ENCODE measurements at places on chromosomes 3 and 15. TPM values are rescaled to one million over a fixed set of nuclear protein-coding genes. Genes with fewer than 3 reads are reported as not detected.

The ARRDC4 gene
- 0.18 TPM for total RNA-seq

The PLS1 gene
- 2.3 TPM for total RNA-seq

The NEK4 gene
- total RNA-seq, result 21.9 TPM

The PAQR9 gene
- total RNA-seq, result not detected

The GPR156 gene
- total RNA-seq, result not detected

The CLDN11 gene
- total RNA-seq, result not detected

The SAXO2 gene
- 1.6 TPM for total RNA-seq

The RLBP1 gene
- total RNA-seq, result not detected

The RBP2 gene
- not detected for total RNA-seq

The CCR1 gene
- 41.5 TPM for total RNA-seq

The GUCA1C gene
- not detected for total RNA-seq

The CHRNB4 gene
- not detected for total RNA-seq

The SPSB4 gene
- not detected for total RNA-seq

The WNT7A gene
- not detected for total RNA-seq

The NT5DC2 gene
- 52.8 TPM for total RNA-seq

GRCh38 chr3:110984456-110985250, 87.0 kb upstream of the NECTIN3 start:
- no peak for DNase-seq

GRCh38 chr3:16824081-16824696, 60.6 kb upstream of the PLCL2 start:
- DNase-seq, result peak; percentile 60

- no peak for DNase-seq
Measured at GRCh38 chr3:71579935-71580406, 3.6 kb downstream of the FOXP1 start.

DNA sequence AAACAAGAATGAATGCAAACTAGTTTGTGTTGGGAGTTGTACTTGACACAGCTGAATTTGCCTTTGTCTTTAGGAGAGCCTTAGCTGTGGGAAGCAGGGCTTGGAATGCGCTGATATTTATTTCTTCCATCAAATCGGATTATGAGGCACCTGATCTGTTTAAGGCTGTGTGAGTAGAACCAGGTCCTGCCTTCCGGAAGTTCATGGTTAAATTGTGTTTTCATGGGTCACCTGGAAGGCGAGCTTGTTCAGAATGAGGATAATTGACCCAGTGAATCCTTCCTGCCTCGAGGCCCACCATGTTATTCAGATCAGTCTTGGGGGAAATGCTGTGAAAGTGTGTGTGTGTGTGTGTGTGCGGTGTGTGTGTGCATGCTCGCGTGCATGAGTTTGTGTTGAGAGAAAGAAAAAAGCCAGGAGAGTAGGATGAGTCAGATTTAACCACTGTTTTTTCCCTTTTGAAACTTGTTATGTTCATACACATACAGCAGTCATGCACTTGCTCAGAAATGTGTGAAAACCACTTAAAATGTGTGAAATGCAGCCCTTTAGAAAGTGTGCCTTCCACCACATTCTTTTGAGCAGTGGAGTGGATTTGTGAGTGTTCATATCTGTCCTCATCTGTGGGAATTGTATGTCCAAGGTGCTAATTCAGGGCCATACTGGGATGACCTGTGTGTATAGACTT, 36.7 kb downstream of the SMAD3 start:
- peak; percentile 63 for DNase-seq

GRCh38 chr15:71114887-71115566, at the start of gene THSD4:
Gene THSD4, plus strand, starts transcription at chr15:71115471.
- peak; percentile 70 for DNase-seq

DNA sequence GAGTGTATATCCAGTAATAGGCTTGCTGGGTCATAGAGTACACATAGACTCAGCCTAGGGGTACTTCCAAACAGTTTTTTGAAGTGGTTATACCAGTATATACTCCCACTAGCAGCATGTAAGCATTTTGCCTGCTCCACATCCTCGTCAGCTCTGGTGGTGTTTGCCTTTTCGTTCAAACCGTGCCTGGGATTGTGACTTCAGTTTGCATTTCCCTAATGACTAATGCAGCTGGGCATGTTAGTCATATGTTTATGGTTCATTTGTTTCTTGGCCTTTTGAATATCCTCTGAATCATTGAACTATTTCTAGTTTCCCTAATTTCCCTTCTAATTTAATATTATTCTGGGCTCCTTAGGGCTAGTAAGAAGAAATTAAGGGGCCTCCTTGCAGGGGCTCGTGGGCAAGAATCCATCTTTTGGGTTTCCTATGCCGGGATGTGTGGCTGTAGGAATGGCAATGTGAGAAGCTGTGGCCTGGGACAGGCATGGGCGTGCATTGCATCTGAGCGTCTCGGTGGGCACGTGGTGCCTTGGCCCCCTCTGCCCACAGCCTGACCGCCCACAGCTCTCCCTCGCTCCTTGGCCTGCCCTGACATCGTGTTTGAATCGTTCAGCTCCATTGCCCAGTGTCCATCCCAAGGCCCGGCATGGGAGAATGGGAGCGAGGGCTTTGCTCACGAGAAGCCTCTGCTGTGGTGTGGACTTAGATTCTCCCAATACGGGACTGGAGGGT, 26.4 kb downstream of the FAH start:
- no peak for DNase-seq

DNA sequence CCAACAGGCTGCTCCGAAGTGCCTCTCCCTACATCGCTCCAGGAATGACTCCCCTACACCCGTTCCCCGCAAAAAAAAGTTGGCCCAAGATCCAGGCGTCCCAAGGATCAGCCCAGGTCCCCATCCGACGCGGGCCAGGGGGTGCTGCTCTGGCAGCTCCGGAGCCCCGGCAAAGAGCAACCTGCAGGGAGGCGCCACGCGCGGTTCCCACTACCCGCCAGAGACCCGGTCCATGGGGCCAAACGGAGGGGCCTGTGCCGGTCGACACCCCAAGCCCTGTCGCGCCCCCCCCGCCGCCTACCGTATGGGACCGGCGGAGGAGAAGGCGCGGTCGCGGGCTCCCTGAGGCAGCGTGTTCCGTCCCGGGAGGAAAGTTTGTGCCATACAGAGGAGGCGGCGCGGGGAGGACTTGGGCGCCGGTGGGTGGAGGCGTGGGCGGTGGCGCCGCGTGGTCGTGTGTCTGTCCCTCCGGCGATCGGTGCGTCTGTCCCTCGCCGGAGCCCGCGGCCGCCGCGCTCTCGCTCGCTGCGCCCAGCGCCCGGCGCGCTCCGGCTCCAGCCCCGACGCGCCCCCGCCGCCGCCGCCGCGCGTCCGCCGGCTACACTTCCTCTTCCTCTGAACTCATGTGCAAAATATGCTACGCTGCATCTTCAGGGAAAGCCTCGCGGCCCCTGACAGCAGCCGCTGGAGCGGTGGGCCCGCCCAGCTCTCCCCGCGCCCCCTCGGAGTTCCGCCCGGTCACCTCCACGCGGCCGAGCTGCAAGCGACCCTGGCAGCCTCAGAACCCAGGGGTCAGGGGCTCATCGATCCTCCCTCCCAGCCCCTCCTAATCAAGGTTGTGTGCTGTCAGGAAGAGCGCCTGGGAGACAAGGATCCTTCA, at the start of gene RFTN1:
Gene RFTN1, minus strand, starts transcription at position 559 of the 880 bp plus-strand sequence. CDS start 19,830 bp downstream, outside the sequence.
- DNase-seq, result peak; percentile 69

GRCh38 chr3:39491733-39492350, 24.4 kb downstream of the MOBP start:
- DNase-seq, result peak; percentile 71

GRCh38 chr3:107452436-107452835, 70.3 kb upstream of the BBX start:
- no peak for DNase-seq

DNA sequence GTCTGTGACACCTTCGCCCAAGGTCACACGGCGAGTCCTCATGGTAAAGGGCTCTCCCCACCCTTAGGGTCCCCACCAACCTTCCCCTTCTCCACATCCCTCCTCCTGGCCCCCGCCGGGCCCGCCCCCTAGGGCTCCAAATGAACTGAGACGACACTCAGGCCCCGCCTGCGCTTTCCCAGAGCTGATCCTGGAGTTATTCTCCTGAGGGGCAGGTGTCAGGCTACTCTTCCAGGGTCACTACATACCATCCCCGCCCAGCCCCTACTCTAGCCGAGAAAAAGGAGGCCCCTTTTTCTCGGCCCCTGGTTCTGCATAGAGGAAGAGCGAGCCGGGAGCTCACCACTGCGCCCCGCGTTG, 292 bp downstream of the USP4 start:
- no peak for DNase-seq

- DNase-seq, result no peak
Measured at GRCh38 chr15:46177219-46177618, 542.4 kb downstream of the SQOR start.

DNA sequence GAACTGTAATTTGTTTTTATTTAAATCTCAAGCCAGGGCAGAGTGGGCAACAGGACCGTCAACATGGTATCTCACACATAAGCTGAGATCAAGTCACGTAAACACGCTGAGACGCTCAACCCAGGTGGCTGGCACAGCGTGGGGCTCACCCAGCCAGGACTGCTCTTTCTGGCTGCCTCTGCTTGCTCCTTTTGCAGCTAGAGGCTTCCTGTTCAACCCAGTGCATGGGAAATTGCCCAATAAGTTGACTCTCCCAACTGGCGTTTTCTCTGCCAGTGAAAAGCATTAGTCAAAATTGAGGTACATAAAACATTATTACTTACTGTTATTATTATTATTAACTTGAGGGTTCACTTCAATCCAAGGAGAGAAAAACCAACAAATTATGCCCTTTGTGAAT, 398.1 kb downstream of the NR2F2 start:
- no peak for DNase-seq

GRCh38 chr3:50324351-50325112, 2.0 kb upstream of the HYAL2 start:
- peak; percentile 77 for DNase-seq

- DNase-seq, result peak; percentile 60
Measured at GRCh38 chr15:69478259-69478781, 25.7 kb downstream of the RPLP1 start.

GRCh38 chr3:18027161-18027939, 284.9 kb upstream of the TBC1D5 start:
- no peak for DNase-seq

GRCh38 chr3:19267040-19267439, 118.7 kb downstream of the KCNH8 start:
- DNase-seq, result no peak

GRCh38 chr15:62454567-62455172, 289.6 kb upstream of the C2CD4B start:
- DNase-seq, result no peak

- DNase-seq, result no peak
Measured at GRCh38 chr3:171953301-171954022, 85.9 kb upstream of the FNDC3B start.

DNA sequence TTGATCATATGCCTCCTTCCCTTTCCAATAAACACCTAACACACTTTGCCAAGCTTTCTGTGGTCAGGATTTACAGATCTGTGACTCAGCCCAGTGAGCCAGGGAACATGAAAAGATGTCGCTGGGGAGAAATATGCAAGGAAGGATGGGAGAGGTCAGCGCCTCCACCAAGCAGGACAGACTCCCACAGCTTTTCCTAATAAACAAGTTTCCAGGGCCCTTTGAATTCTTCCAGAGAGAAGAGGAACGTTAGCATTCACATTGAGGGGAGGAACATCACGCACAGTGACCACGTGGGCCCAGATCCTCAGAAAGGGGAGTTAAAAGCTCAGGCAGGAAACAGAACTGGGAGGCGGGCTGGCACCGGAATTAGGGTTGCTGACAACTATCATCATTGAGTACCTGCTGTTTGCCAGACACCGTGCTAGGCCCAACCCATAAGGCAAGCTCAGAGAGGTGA, 33.3 kb upstream of the MRPS22 start:
- no peak for DNase-seq

- no peak for DNase-seq
Measured at GRCh38 chr3:103059432-103059831, 624.6 kb downstream of the ZPLD1 start.

- DNase-seq, result no peak
Measured at GRCh38 chr15:68646156-68646555, 67.4 kb downstream of the CORO2B start.

- DNase-seq, result no peak
Measured at GRCh38 chr3:48695393-48695753, 9.7 kb upstream of the NCKIPSD start.

GRCh38 chr3:71593106-71593505, 9.6 kb upstream of the FOXP1 start:
- no peak for DNase-seq

GRCh38 chr15:39946862-39947261, 12.9 kb downstream of the EIF2AK4 start:
- DNase-seq, result no peak

DNA sequence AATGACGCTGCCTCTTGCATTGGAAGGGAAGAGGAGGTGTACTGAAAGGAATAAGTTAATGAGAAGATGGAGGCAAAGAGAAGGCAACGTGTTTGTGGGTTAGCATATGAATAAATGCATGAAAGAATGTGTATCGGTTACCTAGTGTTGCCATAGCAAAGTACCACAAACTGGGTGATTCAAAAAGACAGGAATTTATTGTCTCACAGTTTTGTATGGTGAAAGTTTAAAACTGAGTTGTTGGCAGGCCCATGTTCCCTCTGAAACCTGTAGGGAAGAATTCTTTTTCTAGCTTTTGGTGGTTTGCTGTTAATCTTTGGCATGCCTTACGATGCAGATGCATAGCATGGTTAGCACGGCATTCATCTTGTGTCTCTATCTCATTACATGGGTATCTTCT, 729.9 kb downstream of the MECOM start:
- DNase-seq, result no peak

DNA sequence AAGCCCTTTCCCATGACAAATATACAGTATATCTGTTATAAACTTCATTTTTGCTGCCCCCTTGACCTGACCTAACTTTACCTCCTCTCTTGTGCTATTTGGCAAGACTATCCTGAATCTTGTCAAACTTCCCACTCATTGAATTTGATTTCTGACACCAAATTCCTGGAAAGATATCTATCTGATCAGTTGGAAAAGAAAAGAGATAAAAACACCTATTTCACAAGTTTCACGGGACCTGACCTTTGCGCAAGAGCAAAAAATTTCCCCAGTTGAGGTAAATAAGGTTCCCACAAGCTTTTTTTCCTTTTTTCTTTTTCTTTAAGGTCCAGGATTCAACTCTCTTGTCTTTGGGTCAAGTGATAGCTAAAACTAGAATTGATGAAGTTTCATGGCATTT, 189.2 kb upstream of the LPP start:
- no peak for DNase-seq

DNA sequence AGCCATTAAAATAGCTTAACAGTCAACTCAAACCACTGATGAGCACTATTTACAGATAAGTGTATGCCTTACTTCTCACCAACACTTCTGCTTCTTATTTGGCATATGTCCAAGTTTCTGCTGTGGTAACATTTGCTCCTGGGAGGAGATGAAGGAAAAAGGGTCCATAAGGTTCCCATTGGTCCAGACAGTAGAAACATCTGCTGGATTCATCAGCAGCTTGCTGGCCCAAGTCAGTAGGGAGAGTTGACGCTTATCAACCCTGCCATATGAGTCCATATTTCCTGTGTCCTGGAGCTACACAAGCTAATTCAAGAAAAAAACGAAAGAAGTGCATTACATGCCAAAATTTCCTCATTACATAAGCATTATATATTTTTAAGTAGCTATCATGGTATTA, 824.5 kb downstream of the CADM2 start:
- DNase-seq, result no peak

DNA sequence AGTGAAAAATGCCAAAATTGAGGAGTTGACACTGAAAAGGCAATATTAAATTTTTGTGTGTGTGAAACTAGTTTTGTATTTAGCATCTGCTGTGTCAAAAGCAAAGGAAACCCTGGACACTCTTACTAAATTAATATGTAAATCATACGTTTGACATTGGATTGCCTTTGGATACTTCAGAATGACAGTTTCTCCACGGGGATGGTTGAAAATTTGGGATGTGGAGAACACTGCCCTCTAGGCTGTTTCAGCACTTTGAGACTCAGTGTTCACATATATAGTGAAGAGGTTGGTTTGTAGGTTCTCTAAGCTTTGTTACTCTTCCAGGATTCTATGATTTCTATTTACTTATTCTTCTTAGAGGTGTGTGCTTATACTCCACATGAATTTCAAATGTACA, 3.0 kb downstream of the ROBO2 start:
- no peak for DNase-seq
